ENCODE measurements at places on chromosomes 4 and X.

GRCh38 chr4:136687118-136687517 is 845.2 kb downstream of the PCDH18 start:
- peak; percentile 5 for DNase-seq

GRCh38 chr4:26854701-26855100 is 5.9 kb upstream of the STIM2 start:
- no peak for DNase-seq

- no peak for DNase-seq
These were observed 260.6 kb downstream of the EVC2 start for GRCh38 chr4:5447755-5448154.

GRCh38 chrX:13518126-13518525 is 51.3 kb upstream of the EGFL6 start:
- no peak for DNase-seq

GRCh38 chrX:146346102-146346501 is 463.5 kb upstream of the CXorf51B start:
- no peak for DNase-seq

DNA sequence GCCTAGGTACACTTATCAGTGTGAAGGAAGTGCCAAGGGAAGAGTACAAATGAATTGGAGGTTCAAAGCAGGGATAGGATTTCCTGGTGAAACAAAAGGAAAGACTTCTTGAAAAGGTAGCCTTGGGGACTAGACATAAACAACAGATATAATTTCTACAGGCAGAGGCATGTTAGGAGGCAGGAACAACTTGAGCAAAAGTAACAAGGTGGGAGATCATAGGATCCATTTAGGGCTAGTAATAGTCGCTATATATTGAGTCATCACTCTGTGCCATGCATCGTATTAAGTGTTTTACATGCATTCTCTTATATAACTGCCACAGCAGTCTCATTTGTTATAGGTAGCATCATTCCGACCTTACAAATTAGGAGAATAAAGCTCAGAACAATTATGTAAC is 98.3 kb upstream of the EOLA2 start:
- DNase-seq = no peak

DNA sequence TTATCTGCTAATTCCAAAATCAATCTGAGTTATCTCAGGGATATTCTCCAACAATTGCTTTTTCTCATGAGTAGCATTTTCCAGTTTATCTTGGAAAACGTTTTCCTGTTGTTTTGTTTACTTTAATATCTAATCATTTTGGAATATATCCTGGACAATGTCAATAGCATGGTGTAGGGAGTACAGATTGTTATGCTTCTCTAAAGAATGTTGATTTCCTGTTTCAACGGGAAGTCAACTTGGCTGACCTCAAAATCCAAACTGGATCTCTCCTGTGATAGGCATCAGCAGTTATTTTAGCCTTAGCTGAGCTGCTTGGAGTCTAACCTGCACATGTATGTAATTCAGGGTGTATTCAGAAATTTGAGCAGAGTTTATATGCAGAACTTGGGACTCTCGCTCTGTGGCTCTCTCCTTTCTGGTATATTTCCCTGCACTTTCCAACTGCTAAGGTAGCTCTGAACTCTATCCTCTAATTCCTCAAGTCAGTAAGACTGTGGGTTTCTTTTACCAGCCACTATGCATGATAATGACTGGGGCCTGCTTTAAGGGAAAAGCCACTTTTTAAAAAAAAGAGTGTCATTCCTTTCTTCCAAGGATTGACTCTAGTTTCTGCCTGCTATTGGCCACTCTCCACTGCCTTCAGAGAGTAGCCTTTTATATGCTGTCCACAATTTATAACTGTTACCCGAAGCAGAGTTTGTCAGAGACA is 7.7 kb downstream of the PRSS48 start:
- no peak for DNase-seq

DNA sequence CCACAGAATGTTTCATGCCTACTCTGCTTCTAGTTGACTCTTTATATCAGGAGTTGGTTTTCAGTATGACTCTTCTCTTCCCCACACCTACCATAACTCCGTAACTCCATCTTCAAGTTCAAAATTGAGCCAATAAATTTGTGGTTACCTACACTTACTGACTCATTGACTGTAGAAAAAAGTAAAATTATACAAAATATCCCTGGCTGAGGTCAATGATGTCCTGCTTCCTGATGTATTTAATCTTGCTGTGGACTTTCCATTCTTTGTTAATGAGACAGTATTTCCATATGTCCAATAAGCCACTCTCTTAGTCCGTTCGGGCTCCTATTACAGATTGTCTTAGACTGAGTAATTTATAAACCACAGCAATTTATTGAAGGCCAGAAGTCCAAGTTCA is 9.9 kb upstream of the NLGN4X start:
- DNase-seq = no peak

DNA sequence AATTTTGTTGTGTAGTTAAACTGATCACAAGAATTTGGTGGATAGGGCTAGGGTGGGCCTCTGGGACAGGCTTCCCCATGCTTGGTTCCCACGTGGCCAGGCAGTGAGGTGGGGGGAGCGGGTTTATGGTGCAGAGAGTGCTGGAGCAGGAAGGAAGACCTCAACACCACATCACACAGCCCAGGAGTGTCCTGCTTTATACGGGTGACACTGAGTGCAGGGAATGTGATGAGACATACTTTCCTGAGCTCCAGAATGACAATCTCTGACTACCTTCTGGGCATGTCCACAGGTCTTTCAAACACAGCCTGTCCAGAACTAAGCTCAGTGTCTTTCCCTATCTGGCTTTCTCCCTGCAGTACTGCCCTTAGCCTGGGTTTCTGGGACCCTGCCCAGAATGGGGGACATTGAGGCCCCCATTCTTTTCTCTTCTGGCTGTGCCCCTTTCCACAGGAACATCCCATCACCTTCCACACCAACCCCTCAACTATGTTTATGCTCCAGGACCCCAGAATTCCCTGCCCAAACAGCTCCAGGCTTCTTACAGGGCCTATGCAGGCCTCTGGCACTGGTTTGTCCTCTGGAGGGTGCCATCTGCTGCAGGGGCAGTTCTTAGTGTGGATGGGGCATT is 36.5 kb upstream of the RASL11B start:
- no peak for DNase-seq

DNA sequence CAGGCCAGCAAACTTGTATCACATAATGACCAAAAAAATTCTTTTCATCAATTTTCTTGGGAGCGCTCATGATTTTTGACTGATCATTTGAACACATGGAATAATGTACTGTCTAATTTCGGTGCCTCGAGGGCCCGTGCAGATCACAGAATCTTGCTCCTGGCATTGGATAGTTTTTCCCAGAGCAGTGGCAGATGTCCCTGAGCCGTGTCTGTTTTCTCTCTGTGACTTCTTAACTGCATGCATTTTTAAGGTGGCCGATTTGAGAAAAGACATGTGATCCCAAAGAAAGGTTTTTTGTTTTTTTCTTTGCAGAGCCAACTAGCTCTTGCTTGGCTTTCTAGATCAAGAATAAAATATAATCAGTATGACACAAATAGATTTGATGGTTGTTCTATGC is 19.7 kb downstream of the GPRIN3 start:
- no peak for DNase-seq

DNA sequence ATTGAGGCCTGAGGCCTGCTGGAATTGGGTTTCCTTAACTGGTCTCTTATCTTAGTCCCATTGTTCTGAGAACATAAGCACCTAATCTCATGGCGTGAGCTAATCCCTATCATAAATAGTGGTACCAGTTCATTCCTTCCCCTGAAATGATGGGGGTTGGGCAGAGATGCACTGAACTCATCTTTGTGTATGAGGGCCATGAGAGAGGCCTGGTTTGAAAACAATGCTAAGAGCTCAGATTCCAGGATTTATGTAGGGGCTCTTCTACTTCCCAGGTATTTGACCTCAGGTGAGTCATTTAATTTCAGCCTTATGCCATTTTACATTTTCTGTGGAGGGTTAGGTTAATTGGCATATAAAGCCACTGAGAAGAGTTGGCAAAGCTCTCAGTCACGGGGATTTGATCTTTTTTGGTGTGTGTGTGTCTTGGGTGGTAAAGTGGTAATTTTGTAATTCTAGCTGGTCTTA is 4.4 kb downstream of the RBM3 start:
- peak; percentile 22 for DNase-seq

- peak; percentile 42 for DNase-seq
These were observed 59.3 kb downstream of the RWDD4 start for GRCh38 chr4:183599690-183600089.

- DNase-seq = peak; percentile 73
These were observed 14.5 kb upstream of the KDM5C start for GRCh38 chrX:53239474-53239873.

DNA sequence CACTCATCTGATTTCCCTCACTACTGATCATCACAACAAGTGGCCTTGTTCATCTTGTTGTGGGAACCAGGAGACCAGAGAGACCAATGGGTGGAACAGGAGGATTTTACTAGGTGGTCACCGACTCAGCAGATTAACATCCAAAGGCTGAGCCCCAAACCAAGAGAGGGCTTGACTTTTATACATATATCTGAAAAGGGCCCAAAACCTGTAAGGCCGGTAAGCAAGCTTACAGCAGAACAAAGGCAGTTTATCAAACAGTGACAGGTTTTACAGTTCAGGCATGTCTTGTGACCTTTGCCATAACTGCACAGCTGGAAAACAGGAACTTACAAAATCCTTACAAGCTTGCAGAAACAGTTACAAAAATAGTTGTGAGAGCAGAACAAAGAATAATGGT is 195.9 kb downstream of the OR13H1 start:
- DNase-seq = no peak

GRCh38 chr4:116015062-116015461 is 901.6 kb upstream of the NDST4 start:
- DNase-seq = peak; percentile 31

- no peak for DNase-seq
These were observed 11.3 kb upstream of the APLN start for GRCh38 chrX:129665916-129666644.

DNA sequence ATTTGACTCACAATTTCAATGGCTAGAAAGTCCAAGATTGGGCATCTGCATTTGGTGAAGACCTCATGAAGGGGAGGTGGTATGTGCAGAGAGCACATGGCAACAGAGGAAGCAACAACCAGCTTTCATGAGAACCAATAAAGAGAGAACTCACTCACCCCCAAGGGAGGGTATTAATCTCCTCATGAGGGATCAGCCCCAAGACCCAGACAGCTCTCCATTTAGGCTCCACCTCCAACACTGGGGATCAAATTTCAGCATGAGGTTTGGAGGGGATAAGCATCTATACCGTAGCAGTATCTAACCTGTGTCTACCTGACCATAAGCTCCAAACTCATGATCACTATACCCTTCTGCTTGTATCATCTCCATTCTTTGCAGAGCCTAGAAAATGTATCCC is 9.3 kb upstream of the TBC1D19 start:
- no peak for DNase-seq

GRCh38 chrX:13266641-13267345 is 53.1 kb downstream of the ATXN3L start:
- DNase-seq = no peak

- no peak for DNase-seq
These were observed 8.5 kb upstream of the AKAP17A start for GRCh38 chrX:1582686-1583437.

DNA sequence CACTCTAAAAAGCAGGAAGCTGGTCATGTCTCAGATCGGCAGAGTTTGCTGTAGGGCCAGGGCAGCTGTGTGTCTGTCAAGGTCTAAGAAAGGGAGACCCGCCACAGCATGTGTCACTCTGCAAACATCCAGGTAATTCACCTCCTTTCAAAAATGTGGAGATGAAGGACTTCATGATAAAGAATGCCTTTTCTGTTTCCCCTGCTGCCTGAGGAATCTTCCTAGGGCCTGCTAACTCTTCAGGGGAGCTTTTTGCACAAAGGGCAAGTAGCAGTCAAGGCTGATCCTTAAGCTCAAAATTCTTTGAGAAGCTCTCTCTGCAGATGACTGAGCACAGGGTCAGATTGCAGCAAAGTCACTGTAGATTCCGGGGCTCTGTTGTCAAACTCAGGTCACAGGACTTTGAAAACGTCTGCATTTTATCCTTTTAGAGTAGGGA is 21.1 kb downstream of the RASL11B start:
- DNase-seq = no peak

- peak; percentile 63 for DNase-seq
These were observed 50.8 kb upstream of the ELF2 start for GRCh38 chr4:139227729-139228404.

GRCh38 chr4:136156947-136157346 is 1375.3 kb downstream of the PCDH18 start:
- DNase-seq = no peak

GRCh38 chr4:38610966-38611431 is 53.0 kb upstream of the KLF3 start:
- no peak for DNase-seq

- no peak for DNase-seq
These were observed 9.6 kb upstream of the YTHDC1 start for GRCh38 chr4:68359508-68359907.

GRCh38 chr4:108458681-108459080 is 161.7 kb upstream of the RPL34 start:
- no peak for DNase-seq

DNA sequence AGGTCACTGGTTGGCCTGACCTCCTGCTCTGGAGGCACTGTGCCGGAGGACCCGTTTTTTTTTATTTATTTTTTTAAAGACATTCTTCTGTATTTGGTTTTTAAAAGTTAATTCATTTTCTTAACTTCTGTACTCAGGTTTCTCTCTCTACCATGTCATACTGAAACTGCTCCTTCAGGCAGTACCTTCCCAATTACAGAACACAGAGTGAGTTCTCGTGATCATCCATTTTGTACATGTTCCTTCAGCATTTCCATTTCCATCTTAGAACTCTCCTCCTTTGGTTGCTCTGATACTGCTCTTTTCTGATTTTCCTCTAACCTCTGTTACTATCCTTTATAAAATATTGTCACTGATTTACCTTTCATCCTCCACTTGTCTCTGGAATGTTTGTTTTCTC is 17.9 kb downstream of the UBE2K start:
- no peak for DNase-seq

Data from NAMALWA (cell line).